ENCODE measurements at places on chromosomes 13 and 19.

DNA sequence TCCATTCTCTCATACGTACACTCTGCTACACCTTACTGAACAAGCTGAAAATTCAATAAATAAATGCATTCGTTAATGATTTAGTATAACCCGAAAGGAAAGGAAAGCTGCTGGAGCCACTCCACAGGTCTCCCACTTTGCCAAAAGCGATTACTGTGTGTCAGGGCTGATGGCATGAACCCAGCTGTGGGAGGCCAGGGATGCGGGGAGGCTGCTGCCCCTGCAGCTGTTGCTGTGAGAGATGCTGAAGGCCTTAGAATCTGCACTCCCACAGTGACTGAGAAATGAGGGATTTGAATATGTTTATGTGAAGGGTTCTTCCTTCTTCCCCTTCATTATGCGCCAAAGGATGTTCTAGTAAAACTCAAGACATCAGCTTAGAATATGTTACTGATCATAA is 58.7 kb upstream of the NBEA start:
- no peak for DNase-seq

GRCh38 chr13:46992383-46992952 is 95.6 kb upstream of the HTR2A start:
- no peak for DNase-seq

DNA sequence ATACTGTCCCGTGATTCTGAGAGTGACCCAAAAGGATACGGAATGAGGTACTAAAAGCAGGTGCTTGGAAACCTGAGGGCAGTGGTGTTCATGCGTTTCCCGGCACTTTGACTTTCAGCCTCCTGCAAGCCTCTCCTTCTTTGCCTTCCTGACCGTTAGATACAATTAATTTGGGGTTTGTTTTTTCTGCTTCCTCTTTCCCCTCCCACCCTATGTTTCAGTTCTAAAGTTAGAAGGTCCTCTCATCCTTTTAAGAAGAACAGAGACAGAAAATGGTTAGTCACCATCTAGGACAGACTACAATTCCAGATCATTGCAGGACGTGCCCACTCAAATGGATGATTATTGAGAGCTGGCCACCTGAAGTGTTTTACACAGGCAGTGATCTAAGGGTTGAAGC is 1.8 kb upstream of the LILRB4 start:
- no peak for DNase-seq

- DNase-seq: no peak
Measured at GRCh38 chr19:55494172-55494761, 6.0 kb downstream of the SSC5D start.

DNA sequence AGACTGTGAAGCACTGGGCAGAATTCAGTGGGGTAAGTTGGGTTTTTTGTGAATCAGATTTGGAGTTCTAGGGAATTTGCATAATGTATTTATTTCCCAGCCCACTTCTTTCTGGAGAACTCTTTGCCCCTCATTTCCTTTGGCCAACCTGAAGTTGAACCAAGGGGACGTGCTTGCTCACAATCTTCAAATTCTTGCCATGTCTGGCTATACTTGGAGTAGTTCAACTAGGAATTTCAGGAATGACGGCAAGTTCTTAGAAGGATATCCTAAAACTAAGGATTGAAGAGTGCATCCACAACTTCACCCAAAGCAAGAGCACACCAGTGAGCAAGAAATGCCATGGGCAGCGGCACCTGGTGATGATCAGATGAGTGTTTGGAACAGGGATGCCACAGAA is 88.5 kb downstream of the TEX26 start:
- DNase-seq: no peak

- DNase-seq: no peak
Measured at GRCh38 chr13:40399756-40400155, 266.7 kb downstream of the FOXO1 start.

- peak; percentile 56 for DNase-seq
Measured at GRCh38 chr19:38142176-38143035, 81.6 kb downstream of the DPF1 start.

DNA sequence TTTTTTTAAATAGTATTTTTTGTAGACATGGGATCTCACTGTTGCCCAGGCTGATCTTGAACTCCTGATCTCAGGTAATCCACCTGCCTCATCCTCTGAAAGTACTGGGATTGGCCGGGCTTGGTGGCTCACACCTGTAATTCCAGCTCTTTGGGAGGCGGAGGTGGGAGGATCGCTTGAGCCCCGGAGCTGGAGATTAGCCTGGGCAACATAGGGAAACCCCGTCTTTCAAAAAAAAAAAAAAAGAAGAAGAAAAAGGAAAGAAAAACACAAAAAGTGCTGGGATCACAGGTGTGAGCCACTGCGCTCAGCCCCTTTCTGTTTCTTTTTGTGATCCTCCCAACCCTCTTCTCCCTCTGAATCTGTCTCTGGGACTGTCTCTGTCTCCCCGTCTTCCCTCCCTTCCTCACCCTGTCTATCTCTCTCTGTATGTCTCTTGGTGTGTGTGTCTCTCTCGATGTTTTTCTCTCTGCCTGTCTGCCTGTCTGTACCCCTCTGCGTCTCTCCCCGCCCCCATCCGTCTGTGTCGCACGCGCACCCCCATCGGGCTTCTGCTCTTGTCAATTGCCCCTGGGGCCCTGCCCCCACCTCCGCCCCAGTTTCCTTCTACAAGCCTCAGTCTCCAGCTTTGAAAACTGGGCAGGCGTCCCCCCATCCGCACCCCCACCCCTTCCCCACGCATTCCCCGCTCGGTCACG is 540 bp upstream of the ZFP36 start:
- no peak for DNase-seq

DNA sequence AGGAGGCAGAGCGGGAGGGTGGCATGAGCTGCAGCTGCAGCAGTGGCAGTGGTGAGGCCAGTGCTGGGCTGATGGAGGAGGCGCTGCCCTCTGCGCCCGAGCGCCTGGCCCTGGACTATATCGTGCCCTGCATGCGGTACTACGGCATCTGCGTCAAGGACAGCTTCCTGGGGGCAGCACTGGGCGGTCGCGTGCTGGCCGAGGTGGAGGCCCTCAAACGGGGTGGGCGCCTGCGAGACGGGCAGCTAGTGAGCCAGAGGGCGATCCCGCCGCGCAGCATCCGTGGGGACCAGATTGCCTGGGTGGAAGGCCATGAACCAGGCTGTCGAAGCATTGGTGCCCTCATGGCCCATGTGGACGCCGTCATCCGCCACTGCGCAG is 2.0 kb downstream of the EGLN2 start:
- DNase-seq: no peak

DNA sequence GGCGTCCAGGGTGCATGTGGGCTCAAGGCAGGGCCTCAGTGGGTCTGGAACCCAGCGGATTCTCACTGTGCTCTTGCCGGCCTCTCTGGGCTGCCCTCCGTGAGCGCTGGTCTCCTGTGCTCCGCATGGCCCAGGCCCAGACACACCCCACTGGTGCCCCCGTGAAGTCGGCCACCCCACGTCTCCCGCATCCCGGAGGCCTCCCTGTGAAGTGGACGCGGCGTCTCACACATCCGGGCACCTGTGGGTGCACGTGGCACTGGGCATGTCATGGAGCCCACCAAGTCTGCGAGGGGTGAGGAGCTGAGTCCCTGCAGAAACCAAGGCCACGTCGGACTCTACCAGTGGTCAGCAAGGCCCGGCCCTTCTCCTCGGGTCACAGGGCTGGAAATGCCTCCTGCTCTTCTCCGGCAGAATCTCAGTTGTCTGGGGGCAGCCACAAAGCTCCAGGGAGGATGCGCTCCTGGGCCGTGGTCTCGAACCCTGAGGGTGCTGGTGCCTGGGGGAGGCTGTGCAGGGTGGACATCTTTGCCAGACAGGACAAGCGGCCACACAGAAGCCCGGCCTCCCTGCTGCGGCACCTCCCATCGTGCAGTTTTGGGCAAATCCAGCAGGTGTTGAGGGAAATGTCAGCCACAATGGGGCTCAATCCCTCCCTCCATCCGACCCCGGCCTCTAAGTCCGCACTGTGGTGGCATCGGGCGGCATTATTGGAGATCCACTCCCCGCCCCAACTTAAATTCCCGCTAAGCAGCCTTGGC is 2.2 kb downstream of the C13orf46 start:
- DNase-seq: no peak

Data from hypothalamus (tissue), 51 donors.